ENCODE measurements at places on chromosomes 12 and 14.

DNA sequence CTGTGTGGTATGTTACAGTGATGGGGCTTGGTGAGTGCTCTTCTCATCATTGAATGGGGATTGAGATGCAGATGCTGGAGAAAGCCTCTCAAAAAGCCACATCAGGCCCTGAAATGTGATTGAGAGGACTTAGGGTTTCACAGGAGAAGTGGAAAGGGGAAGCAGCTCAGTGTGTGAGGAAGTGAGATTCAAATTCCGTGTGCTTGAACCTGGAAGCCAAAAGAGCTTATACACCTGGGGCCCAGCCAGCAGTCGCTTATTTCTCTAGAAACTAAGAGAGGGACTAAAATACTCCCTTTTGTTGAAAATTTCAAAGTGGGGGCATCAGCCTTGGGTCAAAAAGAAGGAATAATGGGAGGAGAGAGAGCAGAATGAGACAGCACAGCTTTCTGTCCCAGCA is 39.1 kb upstream of the GZMB start:
- DNase-seq = no peak

DNA sequence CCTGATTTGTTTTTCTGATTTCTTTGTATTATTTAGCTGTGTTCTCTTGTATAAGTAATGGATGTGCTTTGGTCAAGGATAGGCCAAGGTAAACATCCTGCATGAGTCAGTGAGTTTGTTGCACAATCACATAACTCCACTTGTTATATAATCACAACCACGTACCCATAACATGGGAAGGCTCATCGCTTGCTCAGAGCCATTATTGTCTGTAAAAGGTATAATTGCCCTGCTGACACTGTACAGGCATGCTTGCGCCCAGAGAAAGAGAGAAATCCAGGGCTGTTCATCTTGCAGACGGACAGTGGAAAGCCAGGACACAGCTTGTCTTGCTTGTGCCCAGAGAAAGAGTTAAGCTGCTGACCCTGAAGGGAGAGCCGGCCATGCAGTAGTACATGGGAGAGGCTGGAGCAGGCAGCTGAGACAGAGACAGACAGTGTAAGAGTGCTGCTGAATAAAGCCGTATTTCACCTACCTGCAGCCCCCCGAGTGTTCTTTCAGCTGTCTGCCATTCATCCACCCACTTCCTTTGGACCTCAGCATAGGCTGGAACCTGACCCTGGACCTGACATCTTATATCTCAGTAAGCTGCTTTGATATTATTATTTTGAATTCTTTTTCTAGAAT is 174.7 kb upstream of the DAAM1 start:
- DNase-seq = no peak

GRCh38 chr12:86193931-86194330 is 62.3 kb downstream of the MGAT4C start:
- no peak for DNase-seq

DNA sequence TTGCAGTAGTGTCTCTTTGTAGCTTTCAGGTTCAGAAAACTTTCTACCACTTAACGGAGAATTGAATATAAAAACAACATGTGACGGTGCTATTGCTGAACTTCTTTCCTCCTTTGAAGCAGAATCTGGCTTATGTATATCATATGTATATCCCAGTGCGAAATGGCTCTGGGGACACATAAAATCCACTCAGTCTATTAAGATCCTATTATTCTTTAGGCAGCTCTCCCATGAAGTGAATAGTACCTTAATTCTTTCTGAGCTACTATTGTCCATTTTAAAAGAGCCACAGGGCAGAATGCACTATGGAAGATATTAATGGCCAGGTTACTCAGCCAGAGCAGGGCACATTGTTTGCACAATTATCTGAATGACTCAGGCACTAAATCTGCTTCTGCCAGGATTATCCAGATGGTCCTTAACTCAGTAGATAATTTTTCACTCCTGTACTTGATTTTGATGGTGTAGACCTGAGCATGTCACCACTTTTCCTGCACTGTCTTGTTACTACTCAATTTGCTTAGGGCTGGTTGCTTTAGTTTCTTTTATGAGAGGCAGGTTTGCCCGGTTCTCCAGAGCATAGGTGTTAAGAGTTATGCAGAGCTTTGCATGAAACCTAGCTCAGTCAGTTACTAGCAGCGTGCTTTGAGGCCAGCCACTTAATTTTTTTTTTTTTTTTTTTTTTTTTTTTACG is 5.5 kb downstream of the CNTN1 start:
- no peak for DNase-seq

- DNase-seq = peak; percentile 73
Observed at GRCh38 chr14:72714094-72714493, 179.8 kb downstream of the DPF3 start.

DNA sequence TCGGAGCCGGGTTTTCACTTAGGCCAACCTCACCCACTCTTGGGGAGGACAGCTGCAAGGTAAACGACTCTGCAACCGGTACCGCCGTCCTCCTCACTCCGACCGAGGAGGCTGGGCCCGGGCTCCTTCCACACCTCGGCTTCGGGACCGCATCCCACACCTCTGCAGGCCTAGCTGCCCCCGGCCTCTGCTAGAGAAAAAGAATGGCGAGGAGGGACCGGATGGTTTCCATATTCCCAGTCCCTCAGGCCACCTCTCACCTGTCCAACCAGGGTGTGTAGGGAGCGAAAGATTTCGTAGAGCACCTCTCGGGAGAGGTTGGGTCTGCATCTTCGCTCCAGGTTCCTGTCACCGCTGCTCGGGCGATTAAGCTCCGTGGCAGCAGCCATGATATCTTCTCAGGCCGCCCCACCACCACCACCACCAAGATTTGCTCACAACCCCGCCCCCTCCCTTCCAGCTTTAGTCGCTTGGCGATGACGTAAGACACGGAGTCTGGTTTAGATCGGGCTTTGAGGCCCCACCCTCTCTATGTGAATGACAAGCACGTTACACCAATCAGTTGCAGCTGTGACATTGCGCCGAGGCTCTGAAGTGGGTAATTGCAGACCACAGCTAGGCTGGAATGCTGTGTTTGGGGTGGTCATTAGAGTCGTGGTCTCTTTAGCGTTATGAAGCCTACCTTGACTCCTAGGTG is at the start of gene MBIP:
Gene MBIP (minus strand): TSS at position 438 of the 697 bp plus-strand sequence. CDS start 49 bp downstream, at position 389.
- DNase-seq = peak; percentile 96

DNA sequence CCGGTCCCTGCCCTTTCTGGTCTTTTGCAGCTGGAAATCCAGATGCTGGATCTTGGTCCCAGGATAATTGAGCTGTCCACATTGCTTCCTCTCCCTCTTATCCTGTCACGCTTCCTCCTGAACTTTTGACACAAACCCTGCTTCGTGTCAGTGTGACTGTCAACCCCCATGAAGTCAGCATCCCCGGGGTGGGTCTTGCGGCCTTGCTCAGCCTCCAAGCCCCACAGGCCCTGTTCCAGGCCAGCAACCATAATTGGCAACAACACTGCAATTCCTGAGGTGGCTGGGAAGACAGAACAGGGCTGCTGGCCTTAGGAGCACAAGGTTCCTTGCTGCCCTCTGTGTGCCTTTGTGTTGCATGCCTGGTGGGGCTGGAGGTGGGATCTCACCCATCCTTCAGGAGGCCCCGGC is 74.9 kb downstream of the NTF3 start:
- no peak for DNase-seq

DNA sequence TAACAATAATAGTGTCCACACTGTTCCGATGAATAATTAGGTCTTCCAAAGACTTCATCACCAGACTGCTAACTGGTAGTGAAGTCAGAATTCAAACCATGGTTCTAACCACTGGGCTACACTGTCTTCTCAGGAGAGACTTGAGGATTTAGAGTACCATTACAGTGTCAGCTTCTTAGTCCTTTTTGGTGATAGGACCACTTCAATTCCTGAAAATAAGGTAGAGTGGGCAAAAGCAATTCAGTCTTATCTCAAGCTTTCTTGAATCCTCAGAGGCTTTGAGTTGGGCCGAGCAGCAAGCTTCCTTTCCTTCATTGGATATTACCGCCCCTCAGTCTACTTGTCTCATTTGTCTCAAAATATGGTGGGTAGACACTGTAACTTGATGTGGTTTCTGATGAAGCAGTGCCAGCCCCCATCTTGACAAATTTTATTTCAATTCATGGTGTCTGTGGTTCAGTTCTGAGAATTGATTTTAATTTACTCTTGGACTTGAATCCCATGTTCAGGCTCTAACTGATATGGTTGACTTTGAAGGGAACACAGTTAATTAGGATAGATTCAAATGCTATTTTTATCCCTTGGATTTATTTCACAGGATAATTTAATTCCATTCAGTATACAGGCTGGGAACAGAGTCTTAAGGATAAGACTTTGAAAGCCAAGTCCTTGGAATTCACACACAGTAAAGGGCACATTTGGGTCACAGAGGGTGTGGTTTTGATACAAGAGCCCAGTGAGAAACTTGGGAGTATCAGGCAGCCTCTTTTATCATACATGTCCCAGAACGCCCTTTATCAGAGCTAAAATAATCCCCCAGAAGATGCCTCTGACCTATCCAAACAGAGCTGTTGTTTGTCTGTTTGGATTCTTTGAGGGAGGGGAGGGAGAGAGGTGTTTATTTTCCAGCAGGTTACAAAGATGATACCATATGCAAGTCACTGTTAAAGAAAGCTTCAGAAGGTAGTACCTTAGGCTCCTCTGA is 167.3 kb downstream of the PRKCH start:
- DNase-seq = no peak

DNA sequence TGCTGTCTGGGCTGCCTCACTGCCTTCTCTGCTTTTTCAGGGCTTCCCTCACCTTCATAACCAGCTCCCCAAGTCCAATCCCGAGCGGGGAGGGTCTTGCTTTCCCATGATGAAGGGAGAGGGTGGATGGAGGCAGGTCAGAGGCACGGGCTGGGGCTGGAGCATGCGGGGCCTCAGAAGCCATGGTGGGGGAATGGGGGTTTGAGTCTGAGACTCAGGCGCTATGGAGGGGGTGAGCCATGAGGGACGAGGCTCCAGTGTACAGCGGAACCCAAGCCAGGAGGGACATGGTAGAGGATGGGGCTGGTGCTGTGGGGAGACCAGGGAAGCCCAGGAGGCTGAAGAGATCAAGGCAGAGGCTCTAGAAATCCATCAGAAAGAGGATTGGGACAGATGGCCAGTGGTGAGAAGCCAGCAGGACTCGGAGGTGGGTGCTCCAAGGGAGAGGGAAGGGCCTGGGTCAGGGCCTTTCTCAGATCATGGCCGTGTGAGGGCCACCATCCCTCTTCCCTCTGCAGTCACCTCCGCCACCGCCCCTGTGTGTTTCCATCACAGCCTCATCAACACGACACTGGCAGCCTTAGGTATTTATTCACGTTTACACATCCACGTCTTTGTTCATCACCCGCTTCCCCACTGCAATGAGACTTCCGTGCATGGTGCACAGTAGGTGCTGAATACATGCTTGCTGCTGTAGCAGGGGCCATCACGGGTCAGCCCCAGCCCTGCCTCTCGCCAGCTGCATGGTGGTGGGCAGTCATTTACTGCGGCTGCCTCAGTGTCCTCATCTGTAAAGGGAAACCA is 144.7 kb downstream of the ADGRD1 start:
- DNase-seq = no peak

- no peak for DNase-seq
Observed at GRCh38 chr12:49680075-49680474, 27.1 kb downstream of the FMNL3 start.

- no peak for DNase-seq
Observed at GRCh38 chr12:116434155-116435011, 124.8 kb upstream of the MAP1LC3B2 start.

DNA sequence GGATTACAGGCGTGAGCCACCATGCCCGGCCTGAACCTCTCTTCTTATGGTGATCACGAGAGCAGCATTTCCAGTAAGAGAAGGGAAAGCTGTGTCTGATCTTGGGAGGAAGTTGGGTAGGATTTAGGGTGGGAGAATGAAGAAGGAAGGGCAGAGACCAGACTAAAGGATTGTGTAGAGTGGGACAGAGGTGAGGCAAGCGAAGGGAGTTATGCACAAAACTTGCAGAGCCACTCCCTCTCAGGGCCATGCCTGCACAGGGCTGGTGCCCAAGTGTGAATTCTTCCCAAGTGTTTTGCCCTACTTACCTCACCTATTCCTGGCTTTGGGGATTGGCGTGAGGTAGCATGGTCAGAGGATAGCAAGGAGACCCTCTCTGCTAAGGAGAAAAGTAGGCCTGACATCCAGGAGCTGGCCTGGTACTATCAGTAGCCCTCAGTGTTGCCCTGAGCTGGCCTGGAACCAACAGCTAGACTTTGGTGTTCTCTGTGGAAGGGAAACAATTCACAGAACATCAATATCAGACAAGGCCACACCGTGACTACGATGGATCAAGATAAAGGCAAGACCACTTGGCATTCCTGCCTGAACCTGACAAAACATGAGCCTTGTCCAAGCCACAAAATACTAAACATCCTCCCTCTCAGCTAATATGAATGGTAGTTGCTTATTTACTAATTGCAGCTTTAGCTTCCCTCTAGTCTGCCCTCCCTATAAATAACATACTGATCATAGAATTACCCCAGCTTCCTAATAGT is 201.0 kb upstream of the AMIGO2 start:
- no peak for DNase-seq

GRCh38 chr12:105744371-105745058 is 394.2 kb downstream of the NUAK1 start:
- DNase-seq = no peak

GRCh38 chr12:92297405-92297804 is 151.8 kb upstream of the BTG1 start:
- no peak for DNase-seq
